ENCODE measurements at places on chromosomes 2 and 18. TPM values are rescaled to one million over a fixed set of nuclear protein-coding genes. Genes with fewer than 3 reads are reported as not detected.

GRCh38 chr2:193240752-193241151 is 1046.0 kb upstream of the TMEFF2 start:
- no peak overlapping the region for H3K27ac ChIP-seq
- no peaks in the 10 kb centered on the region for H3K4me1 ChIP-seq
- no peaks in the 10 kb centered on the region for H3K27me3 ChIP-seq
- H3K4me3 ChIP-seq, result no peak overlapping the region
- no peak for DNase-seq

GRCh38 chr2:44615950-44616518 is 254.3 kb downstream of the CAMKMT start:
- no peak overlapping the region for H3K27ac ChIP-seq
- no peaks in the 10 kb centered on the region for H3K36me3 ChIP-seq
- H3K27me3 ChIP-seq, result no peaks in the 10 kb centered on the region
- no peaks in the 10 kb centered on the region for H3K4me1 ChIP-seq

- H3K4me1 ChIP-seq, result no peaks in the 10 kb centered on the region
- no peak for DNase-seq
- no peaks in the 10 kb centered on the region for H3K36me3 ChIP-seq
Observed at GRCh38 chr2:48912110-48912509, 156.6 kb upstream of the LHCGR start.

The MOGAT1 gene
- not detected for total RNA-seq

The CHRND gene
- not detected for total RNA-seq

Data from activated CD4-positive, alpha-beta memory T cell treated with anti-CD3 and anti-CD28 coated beads, Interleukin-2, amount 10 ng/mL, durations not matched to agents 7 days and 5 days (primary cell).